ENCODE measurements at places on chromosomes 6 and 20.

DNA sequence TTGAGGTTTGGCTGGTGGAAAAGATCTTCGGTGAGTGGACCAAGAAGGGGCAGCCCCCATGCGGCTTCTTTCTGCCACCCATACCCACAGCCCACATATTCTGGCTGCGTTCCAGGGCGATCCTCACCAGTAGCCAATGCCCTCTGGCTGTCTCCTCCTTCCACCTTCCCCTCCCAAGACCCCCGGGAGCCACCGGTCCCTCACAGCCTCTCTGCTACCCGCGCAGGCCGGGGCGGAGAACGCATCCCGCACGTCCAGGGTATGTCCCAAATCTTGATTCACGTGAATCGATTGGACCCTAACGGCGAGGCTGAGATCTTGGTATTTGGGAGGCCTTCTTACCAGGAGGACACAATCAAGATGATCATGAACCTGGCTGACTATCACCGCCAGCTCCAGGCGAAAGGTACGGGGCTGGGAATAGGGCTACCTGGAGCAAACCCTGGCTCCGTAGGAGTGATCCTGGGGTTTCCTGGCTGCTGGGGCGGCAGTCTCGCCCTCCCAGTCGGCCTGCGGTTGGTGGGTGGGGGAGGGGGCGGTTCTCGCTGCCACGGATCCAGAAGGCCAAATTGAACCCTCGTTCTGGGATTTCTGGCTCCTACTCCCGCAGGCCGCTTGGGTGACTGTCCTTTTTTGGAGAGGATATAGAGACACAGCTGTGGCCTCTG is 545 bp downstream of the KHDC3L start:
- no peak for DNase-seq
- H3K4me1 ChIP-seq: no peaks in the 10 kb centered on the region
- no peak overlapping the region for H3K27ac ChIP-seq
- H3K4me3 ChIP-seq: no peak overlapping the region
- H3K27me3 ChIP-seq: no peaks in the 10 kb centered on the region

DNA sequence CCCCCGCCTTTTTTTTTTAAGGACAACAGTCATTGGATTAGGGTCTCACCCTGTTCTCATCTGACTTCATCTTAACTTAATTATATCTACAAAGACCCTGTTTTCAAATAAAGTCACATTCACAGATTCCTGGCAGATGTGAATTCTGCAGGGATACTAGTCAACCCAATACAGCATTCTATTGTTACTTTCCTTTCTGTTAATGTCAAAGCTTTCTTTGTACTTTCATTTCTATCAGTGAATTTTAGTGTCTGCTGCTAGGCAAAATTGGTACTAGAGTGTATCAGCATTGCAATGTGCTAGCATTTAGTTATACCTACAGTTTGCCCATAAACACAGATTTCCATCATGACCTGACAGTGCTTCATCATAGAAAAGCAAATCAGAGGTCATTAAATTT is 281.9 kb downstream of the CDKAL1 start:
- DNase-seq: no peak
- H3K36me3 ChIP-seq: no peaks in the 10 kb centered on the region
- H3K27me3 ChIP-seq: no peaks in the 10 kb centered on the region
- no peaks in the 10 kb centered on the region for H3K4me1 ChIP-seq
- no peak overlapping the region for H3K27ac ChIP-seq
- H3K4me3 ChIP-seq: no peak overlapping the region

GRCh38 chr6:99241905-99242534 is 107.5 kb downstream of the FAXC start:
- H3K27me3 ChIP-seq: no peaks in the 10 kb centered on the region
- no peaks in the 10 kb centered on the region for H3K4me1 ChIP-seq
- no peaks in the 10 kb centered on the region for H3K36me3 ChIP-seq
- H3K4me3 ChIP-seq: no peak overlapping the region
- no peak overlapping the region for H3K27ac ChIP-seq
- DNase-seq: no peak

- no peaks in the 10 kb centered on the region for H3K36me3 ChIP-seq
- DNase-seq: no peak
- no peak overlapping the region for H3K4me3 ChIP-seq
- H3K27me3 ChIP-seq: no peaks in the 10 kb centered on the region
- peaks cover 3% of the 10 kb centered on the region for H3K4me1 ChIP-seq
Observed at GRCh38 chr20:17872434-17872833, 96.2 kb downstream of the SNX5 start.
